Kidney glomerular epithelial cell (primary cell): ENCODE measurements at places on chromosomes 1 and 21.

- no peak for DNase-seq
Observed at GRCh38 chr1:232247669-232248068, 382.3 kb downstream of the SIPA1L2 start.

DNA sequence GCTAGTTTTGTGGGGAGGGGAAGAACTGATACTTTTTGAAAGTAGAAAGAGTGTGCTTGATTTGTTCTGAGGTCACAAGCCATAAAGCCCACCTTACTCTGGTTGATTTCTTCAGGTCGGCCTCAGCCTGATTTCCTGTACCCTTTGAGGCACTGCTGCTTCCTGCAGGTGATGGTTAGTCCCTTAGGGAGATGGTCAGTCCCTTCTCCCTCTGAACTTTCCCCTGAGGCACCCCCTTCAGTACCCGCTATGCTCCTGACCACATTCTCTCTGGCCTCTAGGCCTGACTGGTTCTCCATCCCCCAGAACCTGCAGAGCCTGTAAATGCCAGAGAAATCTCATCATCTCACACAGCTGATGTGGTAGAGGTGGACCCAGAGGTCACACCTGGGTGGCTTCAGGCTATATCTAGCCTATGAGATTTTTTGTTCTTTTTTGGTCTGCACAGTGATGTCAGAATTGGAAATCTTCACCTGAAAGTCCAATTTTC is 15.0 kb upstream of the ID3 start:
- no peak for DNase-seq

- DNase-seq = no peak
Observed at GRCh38 chr1:114090738-114091505, 62.7 kb downstream of the SYT6 start.

- DNase-seq = peak; percentile 74
Observed at GRCh38 chr21:45378258-45378966, 26.6 kb upstream of the COL18A1 start.

DNA sequence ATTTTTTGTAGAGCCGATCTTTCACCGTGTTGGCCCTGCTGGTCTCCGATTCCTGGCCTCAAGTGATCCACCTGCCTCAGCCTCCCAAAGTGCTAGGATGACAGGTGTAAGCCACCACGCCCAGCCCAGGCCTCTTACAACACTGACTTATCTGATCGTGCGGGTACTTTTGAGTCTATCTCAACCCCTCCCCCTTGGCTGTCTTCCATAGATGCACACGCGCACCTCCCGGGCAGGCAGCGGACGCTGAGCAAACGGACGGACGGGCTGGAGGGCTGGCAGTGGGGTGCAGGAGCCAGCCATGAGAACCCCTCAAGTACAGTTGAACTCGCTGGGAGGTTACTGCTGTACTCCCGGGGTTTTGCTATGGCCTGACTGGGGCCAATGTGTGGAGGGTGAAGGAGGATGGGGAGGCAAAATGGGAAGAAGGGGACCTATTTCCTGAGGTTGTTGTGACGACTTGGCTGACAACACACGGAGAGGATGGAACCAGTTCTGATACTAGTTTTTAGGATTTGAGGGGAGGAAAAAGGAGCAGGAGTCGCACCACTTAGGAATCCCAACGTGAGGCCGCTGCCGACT is 959 bp downstream of the CD58 start:
- DNase-seq = no peak

DNA sequence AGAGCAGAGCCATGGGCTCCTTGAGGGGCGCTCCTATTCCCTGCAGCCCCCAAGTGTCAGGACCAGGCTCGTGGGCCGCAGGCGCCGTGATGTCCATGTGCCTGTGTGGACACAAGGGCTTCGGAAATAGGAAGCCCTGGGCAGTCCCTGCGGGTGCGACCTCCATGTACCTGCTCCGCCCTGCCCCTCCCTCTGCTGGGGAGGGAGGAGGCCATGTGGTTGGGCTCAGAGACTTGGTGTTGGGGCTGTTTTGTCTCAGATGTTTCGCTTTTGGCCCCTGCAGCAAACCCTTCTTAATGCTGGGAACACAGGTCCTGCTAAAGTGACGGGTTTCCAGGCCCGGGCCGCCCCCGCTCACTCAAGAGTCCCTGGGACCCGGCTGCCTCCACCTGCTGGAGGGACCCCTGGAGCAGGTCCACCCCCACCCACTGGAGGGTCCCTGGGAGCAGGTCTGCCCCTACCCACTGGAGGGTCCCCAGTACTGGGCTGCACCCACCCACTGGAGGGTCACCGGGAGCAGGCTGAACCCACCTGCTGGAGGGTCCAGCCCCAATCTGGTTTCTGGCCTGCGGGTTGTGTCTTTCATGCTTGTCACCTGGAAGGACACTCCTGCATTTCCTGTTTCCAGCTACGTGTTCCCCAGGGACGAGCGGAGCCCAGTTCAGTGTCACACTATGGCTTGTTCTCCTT is 156.5 kb downstream of the PEX14 start:
- DNase-seq = no peak

DNA sequence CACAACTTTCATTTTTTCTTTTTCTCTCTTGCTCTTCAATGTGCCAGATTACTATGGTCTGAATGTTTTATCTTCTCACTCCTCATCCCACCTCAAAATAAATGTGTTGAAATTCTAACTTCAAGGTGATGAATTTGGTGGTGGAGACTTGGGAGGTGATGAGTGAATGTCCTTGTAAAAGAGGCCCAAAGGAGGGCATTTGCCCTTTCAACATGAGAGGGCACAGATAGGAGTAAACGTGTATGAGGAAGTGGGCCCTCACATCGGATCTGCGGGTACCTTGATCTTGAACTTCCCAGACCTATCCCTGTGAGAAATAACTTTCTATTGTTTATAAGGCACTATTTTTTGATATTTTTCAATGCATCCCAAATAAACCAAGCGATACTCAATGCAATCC is 412.3 kb upstream of the ADGRL2 start:
- DNase-seq = no peak

- no peak for DNase-seq
Observed at GRCh38 chr1:110341872-110342331, 2.7 kb downstream of the RBM15 start.

GRCh38 chr1:22635436-22635835 is 992 bp upstream of the C1QA start:
- DNase-seq = no peak

DNA sequence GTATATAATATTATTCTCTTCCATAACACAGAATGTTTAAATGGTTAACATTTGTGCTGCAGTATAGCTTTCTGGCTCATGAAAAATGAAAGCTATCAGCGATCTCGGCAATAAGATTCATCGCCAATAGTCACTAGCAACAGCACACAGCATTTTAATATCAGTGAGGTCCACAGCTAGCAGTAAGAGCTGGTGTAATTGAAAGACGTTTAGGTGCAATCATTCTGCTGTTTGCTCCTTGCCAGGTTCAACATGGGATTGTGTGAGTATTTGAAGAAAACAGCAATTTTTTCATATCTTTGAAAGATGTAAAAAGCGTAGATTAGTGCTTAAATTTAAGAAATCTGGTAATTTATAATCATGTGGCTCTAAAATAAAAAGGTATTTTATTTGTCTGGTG is 20.1 kb downstream of the PRKACB start:
- no peak for DNase-seq
